ENCODE measurements at places on chromosomes 11 and 22.
A peak's percentile ranks its signal among the peaks of the same experiment; 100 is the strongest.

GRCh38 chr11:4671741-4672140, 25.9 kb downstream of the OR51E2 start:
- no peak for DNase-seq

DNA sequence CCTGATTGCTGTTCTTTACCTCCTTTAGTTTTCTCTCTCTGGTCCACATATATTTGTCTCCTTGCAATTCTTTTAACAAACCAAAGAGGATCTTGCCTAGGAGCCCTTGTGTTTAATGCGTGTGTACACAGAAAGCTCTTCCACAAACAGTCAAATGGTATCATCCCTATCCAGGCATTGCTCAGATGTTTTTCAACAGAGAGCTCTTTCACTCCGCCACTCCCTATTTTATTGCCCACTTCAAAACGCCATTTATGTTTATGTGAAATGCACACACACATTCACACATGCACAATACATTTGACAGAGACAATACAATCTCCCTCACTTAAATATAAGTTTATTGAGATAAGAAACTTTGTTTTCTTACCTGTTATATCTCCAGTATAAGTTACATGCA, 4.7 kb downstream of the OR5AP2 start:
- DNase-seq, result no peak

DNA sequence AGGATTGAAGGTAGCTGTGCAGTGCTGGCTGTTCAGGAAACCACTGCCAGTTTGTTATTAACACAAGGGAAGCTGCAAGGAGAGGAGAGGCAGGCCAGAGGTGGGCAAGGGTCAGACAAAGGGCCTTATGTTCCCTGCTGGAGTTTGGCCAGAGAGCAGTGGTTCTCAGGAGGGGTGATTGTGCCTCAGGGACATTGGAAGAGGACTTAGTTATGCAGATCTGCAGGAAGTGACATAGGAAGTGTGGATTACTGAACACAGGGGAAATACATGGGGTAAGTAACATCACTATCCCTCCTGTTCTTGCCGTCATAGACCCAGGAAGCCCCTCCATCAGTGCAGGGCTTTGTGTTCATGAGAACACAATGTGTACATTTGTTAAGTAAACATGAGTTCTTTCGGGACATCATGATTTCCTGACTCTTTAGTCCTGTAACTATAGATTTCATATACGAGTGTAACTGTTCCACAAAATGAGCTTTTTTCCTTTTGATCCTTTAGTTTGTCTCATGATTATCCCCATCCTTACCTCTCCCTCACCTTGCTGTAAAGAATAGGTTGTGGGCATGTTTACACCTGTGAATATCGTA, 5.9 kb downstream of the SRRD start:
- DNase-seq, result no peak

DNA sequence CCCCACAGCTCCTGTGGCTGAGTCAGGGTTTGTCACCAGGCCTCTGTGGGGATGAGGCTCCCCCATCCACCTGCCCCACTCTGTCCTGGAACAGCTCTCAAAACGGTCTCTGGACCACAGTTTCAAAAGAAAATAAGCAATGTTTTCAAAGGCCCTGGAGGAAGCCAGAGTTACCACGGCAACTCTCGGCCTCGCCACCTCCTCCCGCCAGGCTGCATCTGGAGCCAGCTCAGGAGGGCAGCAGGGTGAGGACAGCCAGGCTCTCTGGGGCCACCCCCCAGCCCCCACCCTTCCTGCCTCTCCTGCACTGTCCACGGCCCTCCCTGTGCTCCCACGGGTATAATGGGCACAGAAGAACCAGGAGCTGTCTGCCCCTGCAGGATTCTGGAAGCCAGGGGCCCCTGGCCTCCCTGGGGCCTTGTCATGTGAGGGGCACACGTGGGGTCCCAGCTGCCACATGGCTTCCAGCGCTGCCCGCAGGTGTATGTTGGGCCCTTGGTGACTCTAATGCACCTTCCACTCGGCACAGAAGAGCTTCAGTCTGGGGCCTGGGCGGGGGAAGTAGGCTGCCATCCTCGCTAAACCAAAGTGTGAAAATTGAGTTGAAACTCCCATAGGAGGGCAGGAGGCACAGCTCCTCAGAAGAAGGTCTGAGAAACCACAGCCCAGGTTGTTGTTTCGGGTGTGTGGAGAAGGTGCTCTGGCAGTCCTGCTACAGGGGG, 10.3 kb downstream of the CD81 start:
- DNase-seq, result no peak

DNA sequence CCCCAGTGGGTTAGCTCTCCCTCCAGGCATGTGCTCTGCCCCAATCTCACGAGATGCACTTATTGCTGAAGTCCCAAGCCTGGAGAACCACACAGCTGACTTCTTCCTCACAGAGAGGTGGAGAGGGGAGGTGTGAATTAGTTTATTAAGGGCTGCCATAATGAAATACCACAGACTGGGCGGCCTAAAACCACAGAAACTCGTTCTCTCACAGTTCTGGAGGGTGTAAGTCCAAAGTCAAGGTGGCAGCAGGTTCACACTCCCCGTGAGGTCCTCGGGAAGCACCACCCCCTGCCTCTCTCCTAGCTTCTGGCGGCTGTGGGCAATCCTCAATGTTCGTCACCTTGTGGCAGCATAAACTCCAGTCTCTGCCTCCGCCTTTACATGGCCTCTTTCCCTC, 39.3 kb downstream of the TECTA start:
- DNase-seq, result no peak

- DNase-seq, result no peak
These were observed 404.1 kb downstream of the SHANK2 start for GRCh38 chr11:70848243-70848750.

- DNase-seq, result peak; percentile 24
These were observed 12.6 kb downstream of the SCARF2 start for GRCh38 chr22:20424932-20425565.

- DNase-seq, result no peak
These were observed at the start of gene AP5B1 for GRCh38 chr11:65780770-65781151. TSS of gene AP5B1 (minus strand) at chr11:65780976. CDS start at chr11:65780591, 385 bp downstream.

DNA sequence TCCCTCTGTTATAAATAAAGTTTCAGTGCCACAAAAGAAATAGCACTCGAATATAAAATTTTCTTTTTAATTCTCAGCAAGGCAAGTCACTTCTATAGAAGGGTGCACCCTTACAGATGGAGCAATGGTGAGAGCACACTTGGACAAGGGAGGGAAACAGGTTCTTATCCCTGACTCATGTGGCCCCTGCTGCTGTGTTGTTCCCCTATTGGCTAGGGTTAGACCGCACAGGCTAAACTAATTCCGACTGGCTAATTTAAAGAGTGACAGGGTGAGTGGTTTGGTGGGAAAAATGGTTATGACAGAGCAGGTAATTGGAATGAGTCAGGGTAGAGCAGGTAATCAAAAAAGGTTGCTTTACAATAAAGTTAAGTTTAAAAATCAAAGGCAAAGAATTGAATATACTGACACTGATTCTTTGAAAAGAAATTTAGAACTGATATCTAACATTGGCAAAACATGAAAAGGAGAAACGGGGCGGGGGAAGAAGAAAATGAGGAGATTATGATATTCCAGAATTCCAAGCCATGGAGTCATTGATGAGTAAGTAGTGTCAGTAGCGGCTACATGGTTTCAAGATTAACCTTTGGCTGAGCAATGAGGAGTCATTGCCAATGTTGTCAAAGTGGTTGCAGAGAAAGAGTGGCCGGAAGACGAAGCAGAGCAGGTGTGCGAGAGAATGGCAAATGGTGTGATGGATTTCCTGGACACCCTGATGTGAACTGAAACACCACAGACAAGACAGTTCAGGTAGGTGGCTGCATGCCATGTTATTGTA, 48.4 kb upstream of the MRGPRX1 start:
- DNase-seq, result peak; percentile 3

- DNase-seq, result peak; percentile 70
These were observed 28.0 kb downstream of the ZC3H12C start for GRCh38 chr11:110121204-110121603.

DNA sequence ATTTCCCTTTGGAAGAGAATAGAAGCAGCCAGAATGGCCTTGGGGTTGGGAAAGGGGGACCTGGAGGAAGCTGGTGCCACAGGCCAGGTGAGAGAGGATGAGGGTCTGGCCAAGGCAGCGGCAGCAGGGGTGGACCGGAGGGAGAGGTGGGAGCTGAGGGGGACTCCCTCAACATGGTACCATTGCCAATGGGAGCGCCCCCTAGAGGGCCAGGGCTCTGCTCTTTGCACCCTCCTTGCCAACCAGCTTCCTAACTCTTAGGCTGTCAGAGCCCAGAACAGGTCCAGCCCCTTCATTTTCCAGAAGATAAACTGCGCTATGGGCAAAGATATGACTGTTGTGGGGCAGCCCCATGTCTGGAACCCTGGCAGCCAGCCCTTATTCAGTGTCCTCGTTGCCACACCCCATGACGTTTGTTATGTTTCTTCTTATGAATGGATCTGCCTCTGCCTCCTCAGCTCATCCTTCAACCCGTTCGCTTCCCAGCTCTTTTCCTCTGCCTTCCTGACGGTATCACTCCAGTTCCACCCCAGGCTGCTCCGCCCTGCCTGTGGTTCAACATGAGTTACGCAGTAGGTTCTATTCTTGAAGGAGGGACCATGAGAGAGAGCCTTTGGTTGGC, 185.2 kb downstream of the GRIK4 start:
- no peak for DNase-seq

- DNase-seq, result peak; percentile 12
These were observed 124.7 kb upstream of the BMAL1 start for GRCh38 chr11:13152736-13153541.

- DNase-seq, result peak; percentile 36
These were observed 9.4 kb downstream of the SOX6 start for GRCh38 chr11:16346975-16347374.
